T follicular helper cell (primary cell): ENCODE measurements at places on chromosomes 2 and 18.

- DNase-seq: no peak
These were observed 386.3 kb downstream of the PARD3B start for GRCh38 chr2:204931562-204931961.

DNA sequence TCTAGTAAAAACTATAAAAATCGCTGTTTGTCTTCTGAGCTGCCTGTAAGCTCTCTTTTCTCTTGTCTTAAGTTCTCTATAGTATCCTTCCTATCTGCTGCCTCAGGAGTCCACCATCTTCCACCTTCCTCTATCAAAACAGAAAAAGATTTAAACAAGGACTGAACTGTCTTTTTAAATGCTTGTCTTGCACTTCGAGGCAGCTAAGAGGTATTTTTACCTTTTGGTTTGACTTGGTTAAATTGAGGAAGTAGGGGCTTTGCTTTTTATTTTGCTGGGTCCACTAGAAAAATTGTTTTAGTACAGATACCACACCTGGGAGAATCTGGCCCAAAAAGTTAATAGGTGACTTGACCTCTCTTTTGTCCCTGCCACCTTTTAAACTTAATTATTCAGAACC, 12.2 kb downstream of the SESTD1 start:
- no peak for DNase-seq

- DNase-seq: no peak
These were observed 118.6 kb downstream of the INHBB start for GRCh38 chr2:120464448-120464931.

DNA sequence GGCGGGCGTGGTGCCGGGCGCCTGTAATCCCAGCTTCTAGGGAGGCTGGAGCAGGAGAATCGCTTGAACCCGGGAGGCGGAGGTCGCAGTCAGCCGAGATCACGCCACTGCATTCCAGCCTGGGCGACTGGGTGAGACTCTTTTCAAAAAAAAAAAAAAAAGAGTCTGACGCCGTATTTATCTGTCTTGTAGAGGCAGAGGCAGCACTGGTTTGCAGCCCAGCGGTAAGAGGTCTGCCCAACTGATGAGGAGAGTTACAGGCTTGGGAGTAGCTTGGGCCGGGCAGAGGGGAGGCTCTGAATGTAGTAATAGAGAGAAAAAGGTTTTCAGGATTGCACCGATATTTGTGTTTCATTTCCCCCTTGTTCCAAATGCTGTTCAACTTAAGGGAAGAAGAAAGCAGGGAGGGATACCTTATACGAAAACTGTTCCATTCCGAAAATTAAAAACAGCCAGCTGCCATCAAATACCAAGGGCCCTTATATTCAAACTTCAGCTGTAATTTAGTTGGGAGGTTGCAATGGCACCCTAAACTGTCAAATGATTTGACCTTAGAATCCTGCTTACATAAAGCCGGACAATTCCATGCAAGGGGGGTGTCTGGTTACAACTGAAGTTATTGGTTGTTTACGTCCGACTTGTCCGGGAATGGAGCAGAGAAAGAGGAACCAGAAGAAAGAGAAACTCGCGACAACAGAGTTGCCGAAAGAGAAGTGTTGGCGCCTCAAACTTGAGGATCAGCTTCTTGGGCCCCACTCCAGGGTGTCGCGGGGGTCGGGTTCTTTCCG, 9.2 kb upstream of the SP9 start:
- no peak for DNase-seq

GRCh38 chr2:32910883-32911598, 35.7 kb upstream of the LTBP1 start:
- DNase-seq: no peak

GRCh38 chr2:102147935-102148334, 5.4 kb downstream of the IL1R1 start:
- DNase-seq: no peak

- DNase-seq: no peak
These were observed 138.3 kb upstream of the ETAA1 start for GRCh38 chr2:67258831-67259230.

GRCh38 chr2:168365094-168365621, 90.9 kb upstream of the CERS6 start:
- DNase-seq: no peak

DNA sequence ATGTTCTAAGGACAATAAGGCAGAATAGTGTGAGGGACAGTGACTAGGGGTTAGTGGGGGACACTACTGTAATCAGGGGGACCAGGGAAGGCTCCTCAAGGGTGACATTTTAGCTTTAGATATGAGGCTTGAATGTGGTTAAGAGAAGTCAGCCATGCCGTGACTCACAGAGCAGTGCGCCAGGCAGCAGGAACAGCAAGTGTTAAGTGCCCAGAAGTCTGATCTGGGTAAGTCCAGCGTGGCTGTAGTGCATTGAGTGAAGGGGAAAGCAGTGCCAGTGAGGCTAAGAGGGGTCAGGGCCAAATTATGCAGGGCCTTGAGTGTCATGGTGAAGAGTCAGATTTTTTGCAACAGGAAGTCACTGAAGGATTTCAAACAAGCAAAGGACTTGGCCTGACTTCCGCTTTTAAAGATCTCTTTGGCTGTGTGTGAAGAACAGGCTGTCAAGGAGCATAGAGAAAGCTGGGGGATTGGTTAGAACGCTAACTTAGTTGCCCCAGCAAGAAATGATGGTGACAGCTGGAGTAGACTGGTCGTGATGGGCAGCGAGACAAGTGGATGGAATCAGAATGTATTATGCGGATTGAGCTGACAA, 151.5 kb downstream of the MSH2 start:
- no peak for DNase-seq

DNA sequence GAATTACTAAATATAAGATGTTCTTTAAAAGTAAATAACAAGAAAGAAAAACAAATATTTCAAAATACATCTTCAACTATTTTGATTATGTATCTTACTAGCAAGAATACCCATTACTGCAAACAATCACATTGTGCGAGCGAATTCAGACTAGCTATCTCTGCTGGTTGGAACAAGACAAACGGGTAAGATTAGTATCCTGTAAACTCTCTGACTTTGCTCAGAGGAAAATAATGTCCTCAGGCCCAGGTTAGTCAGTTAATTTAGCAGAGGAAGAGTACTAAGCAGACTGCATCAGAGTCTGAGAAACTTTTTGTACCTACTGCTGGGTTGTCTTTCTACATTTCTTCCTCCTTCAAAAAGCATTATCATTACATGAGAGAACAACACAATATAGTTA, 50.4 kb upstream of the MCM6 start:
- no peak for DNase-seq

DNA sequence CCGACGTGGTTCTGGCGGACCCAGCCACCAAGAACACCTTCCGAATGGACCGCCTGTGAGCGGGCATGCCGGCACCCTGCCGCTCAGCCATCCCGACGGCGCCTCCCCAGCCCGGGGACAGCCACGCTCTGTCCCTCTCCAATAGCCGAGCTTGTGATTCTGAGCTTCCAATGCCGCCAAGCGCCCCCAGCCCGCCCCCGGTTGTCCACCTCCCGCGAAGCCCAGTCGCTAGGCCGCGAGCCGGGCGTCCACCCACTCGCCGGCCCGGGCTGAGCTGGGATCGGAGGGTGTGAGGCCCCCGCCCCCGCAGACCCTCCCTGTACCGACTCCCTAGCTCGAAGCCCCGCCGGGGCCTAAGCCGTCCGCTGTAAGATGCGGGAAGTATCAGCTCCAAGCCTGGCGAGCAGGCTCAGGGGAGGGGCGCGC, 1195.1 kb upstream of the CHAC2 start:
- DNase-seq: no peak

- no peak for DNase-seq
These were observed 115.4 kb downstream of the GORASP2 start for GRCh38 chr2:171044416-171044815.

DNA sequence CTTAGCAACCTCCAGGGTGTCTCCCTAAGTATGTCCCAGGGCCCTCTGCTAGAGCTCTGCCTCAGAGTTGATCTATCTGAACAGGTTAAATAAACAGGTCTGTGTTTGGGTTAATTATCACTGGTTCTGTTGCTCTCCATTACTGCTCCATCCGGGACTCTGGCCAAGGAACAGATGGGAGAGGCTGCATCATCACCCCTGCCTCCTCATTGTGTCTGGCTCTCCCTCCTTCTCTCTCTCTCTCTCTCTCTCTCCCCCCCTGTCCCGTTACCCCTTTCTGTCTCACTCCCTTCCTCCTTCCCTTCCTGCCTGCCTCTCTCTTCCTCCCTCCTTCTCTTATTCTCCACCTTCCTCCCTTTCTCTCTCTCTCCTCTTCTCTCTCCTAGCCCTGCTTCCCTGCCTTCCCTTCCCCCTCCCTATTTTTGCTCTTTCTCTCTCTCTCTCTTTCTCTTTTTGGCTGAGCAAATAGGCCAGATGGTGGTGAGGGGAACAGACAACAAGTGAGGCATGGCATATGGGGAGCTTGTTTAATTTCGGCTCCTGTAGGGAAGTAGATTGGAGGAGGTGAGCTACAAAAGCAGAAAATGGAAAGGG, 62.1 kb downstream of the SETBP1 start:
- no peak for DNase-seq
